ENCODE measurements at places on chromosomes 11 and 22.

DNA sequence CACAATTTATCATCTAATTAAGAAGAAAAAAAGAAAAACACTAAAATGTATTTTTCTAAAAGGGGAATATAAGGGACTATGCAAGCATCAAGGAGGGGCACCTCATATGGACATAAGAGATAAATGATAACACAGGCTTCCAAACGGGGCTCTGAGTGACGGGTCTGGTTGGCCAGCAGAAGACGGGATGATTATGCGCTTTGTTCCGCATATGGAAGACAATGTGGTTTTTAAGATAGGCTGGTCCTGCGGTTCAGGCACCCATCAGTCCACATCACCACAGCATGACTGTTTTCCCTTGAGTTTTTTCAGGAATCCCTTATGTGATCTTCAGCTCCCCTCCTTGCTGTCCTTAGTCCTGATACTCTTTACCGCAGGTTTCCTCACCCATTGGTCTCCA is 404.6 kb downstream of the OPCML start:
- no peak for DNase-seq

DNA sequence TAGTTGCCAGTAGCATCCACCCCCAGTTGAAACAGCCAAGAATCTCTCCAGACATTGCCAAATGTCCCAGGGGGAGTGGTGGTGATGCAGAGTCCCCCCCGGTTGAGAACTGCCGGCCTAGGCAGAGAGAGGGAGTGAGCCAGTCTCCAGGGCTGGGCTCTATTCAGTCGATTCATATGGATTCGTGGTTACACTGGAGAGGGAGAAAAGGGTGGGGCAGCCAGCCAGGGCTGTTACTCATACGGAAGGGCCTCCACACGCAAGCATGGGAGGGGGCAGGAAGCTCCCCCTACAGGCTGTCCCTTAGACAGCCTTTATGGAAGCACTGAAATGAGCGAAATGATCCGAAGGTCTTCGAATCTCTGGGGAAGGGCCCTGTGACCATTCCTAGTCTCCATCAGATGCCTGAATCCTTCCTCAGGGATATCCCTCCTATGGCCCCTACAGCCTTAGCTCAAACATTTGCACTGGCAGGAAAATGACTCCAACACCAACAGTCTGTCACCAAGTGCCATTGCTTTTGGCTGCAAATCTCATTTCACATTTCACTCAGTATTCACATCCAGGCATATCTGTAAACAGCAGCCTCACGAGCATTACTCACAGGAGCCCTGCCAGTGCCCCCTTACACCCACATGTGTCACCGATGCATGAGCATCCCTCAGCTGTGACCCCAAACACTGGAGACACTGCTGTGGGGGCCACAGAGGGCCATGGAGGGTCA is 18.4 kb upstream of the TLCD5 start:
- DNase-seq, result no peak

DNA sequence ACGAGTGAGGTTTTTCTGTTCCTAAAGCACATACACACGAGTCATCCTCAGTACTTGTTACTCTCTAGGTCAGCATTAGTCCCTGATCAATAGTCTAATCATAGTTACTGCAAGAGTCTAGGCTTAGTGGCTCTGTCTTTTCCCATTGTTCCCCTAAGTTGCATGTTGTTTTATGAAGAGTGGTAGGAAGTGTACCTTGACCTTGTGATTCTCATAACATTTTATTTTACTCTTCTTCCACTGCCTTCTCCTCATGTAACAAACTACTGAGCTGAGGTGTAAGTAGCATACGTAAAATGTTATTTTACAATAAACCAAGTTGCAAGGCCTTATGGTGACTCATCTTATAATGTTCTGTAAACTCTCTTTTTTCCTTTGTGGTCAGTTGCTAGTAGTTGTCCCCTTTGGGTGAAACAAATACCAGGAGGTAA is 15.0 kb downstream of the METTL15 start:
- no peak for DNase-seq

GRCh38 chr11:128840137-128840536 is 27.0 kb downstream of the KCNJ1 start:
- peak; percentile 66 for DNase-seq

GRCh38 chr11:67483831-67484665 is 1.2 kb downstream of the AIP start:
- peak; percentile 62 for DNase-seq

DNA sequence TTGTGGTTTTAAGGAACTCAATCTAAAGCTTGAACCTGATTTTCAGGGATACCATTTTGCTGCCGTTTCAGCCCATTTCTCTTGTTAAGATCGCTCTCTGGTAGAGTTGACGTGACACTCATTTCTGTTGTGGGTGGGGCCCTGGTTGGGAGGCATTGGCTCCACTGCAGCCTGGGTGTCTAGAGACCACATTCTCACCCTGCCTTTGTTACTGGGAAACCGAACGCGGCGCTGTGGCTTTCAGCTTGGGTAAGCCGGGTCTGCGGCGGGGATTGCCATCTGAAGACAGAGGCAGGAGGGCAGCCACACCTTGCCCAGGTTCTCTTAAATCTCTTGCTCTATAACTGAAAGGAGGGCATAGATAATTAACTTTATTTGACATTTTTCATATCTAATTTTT is 3.2 kb downstream of the EHF start:
- DNase-seq, result peak; percentile 34

All from CD4-positive, alpha-beta T cell treated with Interleukin-12 subunit alpha and Interleukin-12 subunit beta, for 1 hour (primary cell).